ENCODE measurements at places on chromosomes 2 and 18.

- DNase-seq, result no peak
Observed at GRCh38 chr2:14255135-14255820, 377.2 kb upstream of the LRATD1 start.

DNA sequence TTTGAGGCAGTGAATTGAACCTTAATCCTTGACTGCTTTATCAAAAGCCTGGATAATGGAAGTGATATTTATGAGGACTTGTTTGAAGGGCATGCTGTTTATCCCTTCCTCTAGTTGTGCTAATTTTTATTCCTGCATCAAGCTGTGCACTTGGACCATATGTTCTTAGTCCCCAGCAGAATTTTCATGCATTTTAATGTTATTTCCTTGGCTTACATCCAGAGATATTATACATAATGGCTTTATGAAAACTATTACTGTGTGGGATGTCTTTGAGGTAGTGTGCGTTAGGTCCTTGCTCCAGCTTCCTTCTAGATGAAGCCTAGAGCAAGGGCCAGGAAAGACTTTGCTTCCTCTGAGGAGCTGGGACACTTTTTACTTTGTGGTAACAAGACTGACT is 378.4 kb downstream of the LPIN1 start:
- no peak for DNase-seq

GRCh38 chr2:35503738-35504199 is 851.8 kb upstream of the CRIM1 start:
- DNase-seq, result no peak

GRCh38 chr2:204628926-204629712 is 83.8 kb downstream of the PARD3B start:
- DNase-seq, result no peak

DNA sequence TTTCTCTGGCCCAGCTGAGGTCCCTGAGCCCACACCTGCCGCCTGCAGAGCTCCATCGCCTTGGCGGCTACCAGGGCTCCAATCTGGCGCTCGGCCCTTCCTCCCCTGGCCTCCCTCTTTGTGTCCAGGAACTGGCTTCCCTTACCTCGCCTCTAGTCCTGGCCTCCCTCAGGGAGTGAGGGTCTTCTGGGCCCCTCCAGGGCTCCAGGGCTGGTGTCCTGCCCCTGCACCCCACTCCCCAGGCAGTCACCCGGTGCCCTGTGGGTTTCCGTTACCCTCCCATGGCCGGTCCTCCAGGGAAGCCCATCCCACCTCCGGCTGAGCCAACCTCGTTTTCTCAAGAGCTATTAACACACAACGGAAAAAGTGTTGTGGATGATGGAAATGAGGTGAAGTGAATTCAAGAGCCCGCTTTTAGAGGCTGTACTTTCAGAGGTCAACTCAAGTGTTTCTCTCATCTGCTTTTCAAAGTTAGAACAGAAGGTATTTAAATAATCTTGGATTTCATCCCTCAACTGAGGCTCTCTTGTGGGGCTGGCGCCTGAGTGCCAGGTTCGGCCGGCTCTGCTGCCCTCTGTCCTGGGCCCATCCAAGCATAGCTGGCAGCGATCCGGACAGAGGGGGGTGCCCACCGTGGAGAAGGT is 131.9 kb downstream of the ASB1 start:
- no peak for DNase-seq

DNA sequence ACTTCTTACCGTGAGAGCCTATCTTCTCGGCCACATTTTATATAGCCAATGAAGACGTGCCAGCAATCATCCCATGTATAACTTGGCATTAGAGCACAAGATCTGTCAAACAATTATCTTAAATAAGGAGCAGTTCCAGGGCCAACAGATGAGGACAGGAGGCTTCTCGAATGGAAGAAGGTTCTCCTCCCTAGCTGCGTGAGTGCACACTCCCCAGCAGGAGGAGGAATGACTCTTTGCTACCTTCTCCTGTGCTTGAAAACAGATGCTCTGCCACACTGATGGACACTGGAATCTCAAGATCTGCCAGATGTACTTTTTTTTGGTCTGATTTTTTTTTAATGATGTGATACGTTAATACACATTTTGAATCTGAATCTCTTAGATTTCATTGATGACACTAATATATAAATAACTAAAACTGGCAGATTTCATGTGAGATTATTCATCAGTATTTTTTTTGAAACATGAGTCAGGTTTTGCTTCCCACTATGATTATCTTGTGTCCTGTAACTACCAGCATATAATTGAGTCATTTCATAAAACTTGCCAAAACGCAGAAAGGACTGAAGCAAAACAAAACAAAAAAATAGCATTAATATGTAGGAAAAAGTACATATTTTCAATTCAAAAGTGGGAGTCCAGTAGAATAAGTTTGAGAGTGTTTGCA is 626 bp upstream of the VIT start:
- no peak for DNase-seq

DNA sequence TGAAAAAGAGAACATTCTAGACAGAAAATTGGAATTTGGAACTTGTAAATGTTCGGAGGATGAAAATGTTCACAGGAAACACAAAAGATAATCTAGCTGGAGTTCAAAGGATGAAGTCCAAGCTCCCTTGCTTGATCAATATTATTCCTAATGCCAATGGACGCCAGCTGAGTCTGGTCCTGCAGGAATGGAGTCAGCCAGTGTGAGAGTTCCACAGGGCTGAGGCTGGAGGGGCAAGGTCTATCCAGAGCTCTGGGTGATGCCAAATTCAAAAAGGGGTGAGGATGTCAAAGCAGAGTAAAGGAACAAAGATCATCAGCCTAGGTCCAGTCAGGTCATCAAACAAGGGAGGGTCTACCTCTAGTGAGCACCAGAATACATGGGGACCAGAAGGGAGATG is 78.5 kb upstream of the CTNNA2 start:
- no peak for DNase-seq

DNA sequence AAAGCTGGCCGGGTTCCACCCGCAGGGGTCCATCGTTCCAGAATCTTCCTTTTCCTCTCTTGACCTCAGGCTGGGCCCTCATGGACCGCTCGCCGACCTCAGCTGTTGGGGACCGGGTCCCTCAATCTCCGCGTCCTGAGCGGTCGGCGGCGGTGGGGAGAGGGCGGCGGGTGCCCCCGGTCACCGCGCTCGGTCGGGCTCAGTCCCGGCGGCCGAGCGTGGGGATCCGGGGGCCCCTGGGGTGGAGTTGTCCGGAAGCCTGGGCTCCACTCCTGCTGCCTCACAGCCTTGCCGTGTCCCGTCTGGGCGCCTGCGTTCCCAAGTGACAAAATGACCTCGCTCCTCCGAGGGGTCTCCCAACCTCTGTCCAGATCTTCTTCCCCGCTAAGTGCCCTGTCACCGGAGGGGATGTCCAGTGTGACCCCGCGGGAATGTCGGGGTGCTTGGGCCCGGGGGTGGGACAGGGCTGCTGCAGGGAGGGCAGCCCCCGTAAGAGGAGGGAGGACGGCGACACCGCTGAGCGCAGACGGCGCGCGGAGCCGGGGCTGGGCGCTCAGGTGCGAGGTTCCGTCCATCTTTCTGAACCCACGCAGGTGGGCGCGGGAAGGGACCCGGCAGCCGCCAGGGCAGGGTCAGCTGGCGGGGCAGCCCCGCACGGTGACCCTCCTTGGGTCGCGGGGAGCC is 16.0 kb upstream of the E2F6 start:
- DNase-seq, result no peak

DNA sequence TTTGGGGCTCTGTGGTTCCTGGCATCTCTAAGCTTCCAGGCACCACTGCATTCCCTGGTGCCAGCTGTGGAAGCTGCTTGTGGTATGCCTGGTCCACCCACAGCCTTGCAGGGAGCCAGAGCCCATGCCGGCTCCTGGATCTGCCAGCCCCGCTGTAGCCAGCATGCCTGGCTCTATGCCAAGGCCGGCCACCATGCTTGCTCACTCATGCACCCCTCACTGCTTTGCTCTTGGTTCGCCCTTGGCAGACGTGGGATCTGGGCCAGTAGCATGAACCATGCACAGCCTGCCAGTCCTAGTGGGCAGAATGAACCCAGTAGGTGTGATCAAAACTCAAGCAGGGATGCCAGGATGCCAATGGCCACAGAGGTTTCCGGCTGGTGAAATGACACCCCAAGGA is 634.2 kb upstream of the TMEFF2 start:
- DNase-seq, result no peak

GRCh38 chr2:71498261-71498701 is 44.9 kb downstream of the DYSF start:
- DNase-seq, result no peak

DNA sequence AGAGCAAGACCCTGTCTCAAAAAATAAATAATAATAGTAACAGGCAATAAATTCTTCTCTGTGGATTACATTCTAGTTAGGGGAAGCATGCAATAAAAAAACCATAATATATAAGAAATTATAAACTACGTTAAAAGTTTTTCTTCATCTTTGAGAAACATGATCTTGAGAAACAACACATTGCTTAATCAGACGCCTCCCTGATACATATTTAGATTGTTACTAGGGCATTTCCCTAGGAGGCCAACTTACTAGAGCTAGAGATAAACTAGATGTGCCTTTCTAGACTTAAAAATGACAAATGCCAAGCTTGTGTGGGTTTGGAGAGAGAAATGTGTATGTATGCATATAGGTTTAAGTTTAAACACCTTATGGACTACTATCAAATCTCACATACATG is 76.3 kb upstream of the GALNT5 start:
- no peak for DNase-seq

DNA sequence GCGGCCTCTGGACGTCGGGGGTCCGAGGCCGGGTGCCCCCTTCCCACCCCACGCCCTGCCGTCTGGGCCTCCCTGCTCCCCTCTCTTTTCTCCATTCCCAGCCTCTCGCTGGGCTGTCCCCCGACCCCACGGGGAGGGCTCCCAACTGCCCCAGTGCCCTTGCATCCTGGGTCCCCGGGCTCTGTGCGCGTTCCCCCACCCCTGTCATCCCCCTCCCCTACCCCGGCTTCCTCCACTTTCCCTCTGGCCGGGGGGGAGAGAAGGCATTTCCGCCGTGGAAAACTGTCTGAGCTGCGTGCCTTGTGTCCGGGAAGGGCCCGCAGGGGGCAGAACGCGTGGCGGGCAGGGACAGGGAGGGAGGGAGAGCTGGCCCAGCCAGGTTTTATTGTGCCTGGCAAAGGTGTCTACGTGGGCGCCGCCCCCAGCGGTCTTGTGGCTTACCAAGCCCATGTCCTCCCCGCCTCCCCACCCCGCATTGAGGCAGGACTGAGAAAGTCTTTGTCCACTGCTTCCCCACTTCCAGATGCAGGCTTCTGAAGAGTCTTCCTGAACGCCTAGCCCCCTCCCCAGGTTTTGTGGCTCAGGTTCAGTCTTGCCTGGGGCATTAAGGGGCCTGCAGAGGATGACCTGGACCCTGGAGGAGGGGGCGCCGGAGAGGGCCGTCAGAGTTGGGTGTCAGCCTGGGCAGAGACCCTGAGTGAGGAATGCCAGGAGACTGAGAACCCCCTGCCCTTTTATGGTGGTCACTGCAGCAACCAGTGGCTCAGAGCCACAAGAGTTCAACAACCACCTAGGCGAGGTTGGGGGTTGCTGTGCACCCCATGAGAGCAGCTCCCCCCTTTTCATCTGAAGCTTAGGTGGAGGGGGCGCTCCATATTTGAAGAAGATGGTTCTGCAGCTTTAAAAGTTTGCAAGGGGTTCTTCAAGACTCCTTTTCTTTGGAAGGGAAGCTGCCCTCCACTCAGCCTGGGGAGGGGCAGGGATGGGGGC is 1.3 kb downstream of the ITM2C start:
- no peak for DNase-seq

DNA sequence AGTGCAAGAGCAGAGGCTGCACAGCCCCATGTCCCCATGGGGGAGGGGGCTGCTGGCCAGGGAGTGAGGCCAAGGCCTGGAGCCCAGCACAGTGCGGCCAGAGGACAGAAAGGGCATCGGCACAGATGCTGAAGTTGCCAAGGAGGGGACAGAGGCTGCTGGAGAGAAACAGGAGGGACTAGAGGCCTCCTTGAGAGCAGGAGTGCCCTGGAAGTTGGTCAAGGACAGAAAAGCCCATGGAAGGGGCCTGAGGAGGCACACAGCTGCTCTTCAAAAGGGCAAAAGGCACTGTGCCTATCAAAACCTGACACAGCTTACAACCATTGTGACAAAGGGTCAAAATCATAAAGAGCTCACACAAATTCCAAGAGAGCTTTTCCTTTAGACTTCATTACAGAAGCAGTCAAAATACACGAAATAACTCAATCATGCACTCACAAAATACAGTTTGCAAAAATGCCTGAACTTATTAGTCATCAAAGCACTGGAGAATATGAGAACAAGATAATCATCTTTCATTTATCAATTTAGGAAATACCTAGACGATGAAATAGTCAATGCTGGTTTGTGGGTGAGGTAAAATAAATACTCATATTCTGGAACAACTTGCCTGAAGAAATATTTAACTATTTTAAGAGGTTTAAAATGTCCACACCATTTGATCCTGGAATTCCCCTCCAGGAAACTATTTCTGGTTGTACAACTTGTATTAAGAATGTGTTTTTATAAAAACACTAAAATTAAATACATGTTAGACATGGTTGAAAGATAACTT is 79.6 kb downstream of the USP40 start:
- DNase-seq, result no peak

- DNase-seq, result no peak
Observed at GRCh38 chr18:75249175-75249518, 38.5 kb downstream of the TSHZ1 start.

- DNase-seq, result peak; percentile 4
Observed at GRCh38 chr2:36059691-36060090, 295.9 kb upstream of the CRIM1 start.

GRCh38 chr2:176500901-176501300 is 231.7 kb downstream of the MTX2 start:
- DNase-seq, result no peak

DNA sequence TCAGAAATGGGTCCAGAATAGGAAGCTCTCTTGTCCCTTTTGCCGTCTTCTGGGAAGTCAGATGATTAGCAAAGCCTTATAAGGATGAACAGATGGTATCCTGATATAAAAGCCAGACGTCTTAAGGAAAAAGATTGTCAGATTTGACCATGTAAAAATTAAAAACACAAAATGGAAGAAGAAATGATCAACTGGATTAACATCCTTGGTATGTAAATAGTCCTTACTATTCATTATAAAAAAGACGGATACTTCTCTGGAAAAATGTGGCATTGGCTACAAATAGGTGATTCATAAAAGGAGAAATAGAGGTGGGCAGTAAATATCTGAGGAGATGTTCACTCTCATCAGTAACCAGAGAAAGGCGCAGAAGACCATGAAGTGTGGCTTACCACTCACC is 33.7 kb upstream of the SCLY start:
- DNase-seq, result no peak

DNA sequence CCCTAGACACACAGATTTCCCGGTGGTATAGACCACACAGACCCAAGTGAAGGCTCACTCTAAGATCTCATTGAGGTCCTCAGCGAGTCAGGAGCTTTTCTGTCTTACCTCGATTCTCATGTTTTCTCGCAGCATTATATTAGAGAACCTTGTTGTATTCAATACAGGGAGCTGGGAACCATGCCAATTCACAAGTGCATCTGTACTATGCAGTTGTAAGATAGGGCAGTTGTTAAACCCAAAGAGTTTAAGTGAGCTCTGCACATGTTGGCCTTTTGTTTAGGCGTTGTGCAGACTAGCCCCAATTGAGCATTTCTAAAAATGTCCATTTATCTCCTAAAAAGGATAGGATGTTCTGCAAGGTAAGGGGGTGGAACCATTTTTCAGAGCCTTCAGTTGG is 59.6 kb downstream of the FEZ2 start:
- DNase-seq, result no peak
